ENCODE measurements at places on chromosomes 3 and 15.

DNA sequence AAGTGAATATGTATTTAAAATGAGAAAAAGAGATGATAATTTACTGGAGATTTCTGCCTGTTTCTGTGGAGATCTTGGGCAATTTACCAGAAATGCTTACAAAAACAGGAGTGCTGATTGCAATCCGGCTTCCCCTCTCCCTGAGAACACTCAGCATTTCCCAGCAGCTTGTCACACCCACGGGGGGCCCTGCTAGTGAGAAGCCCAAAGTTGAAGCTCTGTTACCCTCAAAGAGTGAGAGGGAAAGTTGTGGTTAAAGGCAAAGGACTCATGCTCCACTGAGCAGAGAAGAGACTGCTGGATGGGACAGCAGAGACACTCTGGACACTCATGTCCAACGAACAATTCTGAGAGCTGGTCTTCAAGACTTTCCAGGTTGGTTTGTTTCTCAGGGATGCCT, 2.9 kb downstream of the MCTP2 start:
- no peak for DNase-seq

DNA sequence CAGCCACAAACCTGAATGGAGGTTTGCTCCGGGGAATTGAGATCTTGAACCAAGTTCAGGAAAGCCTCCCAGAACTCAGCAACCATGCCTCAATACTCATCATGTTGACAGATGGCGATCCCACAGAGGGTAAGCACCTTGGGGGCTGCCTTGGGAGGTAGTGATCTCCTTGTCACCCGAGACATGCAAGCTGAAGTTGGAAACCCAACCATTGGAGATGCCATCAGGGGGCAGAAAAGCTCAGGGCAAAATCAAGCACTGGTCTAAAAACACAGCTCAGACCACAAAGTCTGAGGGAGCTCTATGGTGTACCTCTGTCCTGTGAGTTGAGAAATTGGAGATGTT, 5.8 kb downstream of the ITIH1 start:
- DNase-seq, result no peak

DNA sequence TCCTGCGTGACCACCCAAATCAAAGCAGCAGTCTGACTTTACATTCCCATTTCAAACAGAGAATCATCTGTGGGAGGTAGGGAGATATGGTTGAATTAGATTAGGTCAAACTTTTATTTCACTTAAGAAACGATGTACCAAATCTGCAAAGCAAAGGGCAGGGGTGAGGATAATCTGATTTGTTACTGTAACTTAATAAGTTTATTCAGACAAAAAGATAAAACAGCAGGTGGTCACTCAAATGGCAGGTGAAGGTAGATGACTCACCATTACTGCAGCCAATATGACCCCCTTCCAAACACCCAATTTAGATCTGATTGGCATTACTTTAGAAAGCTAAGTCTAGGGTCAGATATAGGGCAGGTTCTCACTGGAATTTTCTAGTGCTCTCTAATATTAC, 651.0 kb upstream of the NAALADL2 start:
- no peak for DNase-seq

GRCh38 chr3:177889161-177889560, 647.1 kb upstream of the KCNMB2 start:
- no peak for DNase-seq

DNA sequence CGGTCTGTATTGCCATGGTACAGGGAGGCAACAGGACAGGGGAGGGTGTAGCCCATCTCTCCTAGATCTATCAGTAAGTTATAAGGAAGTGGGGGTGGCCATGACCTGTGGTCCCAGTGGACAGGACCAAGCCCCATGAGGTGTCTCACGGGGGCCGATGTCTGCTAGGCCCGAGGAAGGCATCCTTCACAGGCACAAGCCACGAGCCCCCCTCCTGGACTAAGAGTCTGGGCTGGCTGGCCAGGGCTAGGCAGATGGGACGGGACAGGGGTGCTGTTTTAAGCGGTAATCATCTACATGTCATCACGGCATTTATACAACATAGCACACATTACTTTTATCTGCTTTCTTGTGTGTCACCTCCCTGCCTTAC, 2.6 kb upstream of the TBC1D2B start:
- DNase-seq, result no peak

- no peak for DNase-seq
Observed at GRCh38 chr3:41125258-41125657, 74.0 kb upstream of the CTNNB1 start.

GRCh38 chr15:25863111-25863967, at the start of gene ATP10A:
ATP10A (minus strand) TSS chr15:25863327; CDS start chr15:25863096, 231 bp downstream.
- DNase-seq, result no peak

DNA sequence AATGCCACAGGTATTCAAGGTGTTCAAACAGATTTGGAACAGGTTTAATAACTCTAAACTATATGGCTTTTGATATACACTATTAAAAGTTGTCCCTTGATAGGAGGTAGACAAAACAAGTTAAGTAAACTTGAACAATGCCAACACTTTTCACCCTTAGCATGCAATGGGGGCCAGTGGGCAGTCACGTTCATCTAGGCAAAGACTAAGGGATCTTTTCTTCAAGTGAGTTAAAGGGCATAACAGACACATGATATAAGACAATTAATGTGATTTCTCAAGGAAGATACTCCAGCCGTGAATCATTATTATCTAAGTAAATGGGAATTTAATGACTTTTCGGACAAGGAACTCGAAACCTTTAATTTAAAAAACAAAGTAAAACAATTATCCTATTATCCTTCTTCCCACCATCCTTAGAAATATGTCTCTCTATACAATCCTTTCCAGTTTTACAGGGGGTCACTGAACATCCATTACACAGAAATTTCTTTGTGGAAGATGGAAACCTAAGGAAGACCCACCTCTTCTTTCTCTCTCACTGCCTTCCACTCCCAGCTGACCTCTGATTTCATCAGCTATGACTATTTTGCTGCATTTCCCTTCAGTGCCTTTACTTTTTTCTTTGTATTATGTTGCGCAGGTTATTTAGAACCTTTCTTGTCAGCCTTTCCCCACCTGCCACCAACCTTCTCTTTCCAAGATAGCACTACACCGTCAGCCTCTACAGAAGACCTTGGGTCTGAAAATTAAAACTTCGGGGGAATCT, 1.5 kb downstream of the CLDN1 start:
- no peak for DNase-seq

- no peak for DNase-seq
Observed at GRCh38 chr3:67196677-67197076, 198.6 kb downstream of the KBTBD8 start.

DNA sequence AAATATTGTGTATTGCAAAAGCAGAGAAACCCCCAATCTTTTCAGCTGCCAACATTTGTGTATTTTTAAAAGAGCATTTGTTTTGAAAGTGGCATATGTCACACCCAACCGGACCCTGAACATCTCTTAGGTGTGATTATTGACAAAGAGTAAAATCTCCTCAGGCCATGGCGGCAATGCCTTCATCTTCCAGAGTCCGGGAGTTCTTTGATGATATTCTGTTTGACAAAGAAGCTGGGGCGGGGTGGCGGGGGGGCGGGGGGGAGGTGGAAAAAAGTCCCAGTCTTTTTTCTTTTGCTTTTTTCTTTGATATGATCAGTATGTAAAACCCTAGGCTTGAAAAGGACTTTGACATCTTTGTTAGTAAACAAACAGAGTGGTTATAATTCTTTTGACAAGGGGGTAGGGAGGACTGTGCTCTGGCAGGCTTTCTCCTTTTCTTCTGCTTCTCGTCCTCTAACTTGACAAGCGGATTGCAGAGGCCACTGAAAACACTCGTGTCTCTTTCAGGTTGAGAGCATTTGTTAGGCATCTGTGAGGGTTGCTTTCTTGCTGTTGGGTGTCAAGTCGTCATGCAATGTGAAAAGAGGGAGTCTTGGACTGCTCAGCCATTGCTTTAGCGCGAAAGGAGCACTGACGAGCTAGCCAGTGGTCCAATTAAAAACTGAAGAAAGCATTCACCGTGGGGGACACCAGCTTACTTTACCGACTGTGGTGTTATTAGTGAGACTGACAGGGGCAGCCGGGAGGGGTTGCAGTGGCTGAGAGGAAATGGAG, 243.2 kb downstream of the NSUN3 start:
- DNase-seq, result no peak

- DNase-seq, result no peak
Observed at GRCh38 chr15:84822653-84823281, 5.6 kb downstream of the ALPK3 start.

DNA sequence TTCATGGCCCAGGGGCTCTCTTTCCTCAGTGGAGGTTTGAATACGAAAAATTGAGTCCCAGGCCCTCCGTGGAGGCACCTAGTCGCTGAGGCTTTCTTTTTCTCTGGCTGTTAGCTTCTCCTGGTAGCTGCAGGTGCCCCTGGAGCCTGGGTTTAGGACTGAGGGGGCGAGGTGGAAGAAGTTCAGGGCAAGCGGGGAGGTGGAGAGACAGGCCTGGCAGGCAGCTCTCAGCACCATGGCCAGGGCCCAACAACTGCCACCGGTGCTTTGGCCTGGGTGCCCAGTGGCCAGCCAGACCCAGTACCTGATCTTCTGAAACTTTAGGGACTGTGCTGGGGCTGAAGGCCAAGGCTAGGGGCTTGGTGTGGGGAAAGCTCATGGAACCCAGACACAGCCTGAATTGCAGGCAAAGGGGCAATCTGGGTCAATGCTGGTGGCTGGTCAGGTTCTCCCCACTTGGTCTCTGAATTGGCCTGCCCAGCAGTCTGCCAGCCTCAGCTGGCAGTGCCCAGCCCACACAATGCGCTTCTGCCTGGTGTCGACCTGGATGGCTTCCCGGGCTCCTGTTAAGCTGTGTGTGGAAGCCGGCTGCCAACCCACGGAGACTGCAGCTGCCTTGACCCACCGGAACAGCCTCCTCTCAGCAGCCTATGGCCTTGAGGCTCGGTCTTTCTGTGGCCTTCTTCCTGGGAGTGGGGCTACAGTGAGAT, 30.3 kb upstream of the POLG start:
- no peak for DNase-seq

- no peak for DNase-seq
Observed at GRCh38 chr3:29381595-29381994, 100.7 kb downstream of the RBMS3 start.

GRCh38 chr3:178676942-178677790, 140.9 kb downstream of the KCNMB2 start:
- DNase-seq, result no peak

DNA sequence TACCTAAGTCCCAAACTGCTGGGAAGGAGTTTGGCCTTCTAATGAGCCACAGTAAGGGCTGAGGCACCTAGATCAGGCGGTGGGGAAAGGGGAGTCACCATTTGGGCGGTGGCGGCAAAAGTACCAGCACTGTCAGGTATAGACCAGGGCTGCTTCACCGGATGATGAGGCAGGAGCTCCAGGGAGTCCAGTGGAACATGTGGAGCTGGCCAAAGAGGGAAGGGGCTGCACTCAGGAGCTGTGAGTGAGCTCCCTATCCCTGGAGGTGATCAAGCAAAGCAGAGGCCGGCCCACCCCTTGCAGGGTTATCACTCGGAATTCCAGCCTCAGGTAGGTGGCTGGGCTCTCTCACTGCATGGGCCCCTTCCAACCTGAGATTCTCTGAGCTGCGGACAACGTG, 108.4 kb downstream of the SEC22A start:
- DNase-seq, result no peak

- no peak for DNase-seq
Observed at GRCh38 chr15:55360256-55360655, 41.2 kb downstream of the PIGB start.

DNA sequence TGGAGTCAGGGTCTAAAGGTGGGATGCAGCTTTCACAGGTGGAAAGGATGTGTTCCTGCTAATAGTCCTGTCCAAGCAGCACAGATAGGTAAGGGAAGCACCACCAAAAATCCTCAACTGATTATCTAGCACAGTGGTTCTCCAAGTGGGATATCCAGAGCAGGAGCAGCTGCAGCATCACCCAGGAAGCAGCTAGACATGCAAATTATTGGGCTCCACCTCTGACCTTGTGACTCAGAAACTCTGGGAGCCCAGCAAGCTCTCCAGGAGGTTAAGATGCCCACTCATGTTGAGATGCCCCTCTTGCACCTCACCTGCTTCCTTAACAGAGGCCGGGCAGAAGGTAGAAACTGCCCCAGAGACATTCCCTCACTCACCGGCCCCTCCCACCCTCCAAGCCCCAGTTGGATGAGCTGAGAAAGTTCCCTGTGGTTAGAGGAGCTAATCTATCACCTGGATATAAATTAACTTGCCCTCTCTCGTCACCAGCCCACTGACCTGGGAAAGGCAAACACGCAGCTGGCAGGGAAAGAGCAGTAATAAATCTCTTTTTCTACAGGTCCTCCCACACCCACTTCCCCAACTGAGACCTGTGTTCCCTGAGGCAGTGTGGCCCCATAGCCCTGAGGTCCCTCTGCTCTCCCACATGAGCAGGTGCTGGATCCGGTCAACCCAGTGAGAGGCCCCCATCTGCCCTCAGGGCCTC, 39.3 kb downstream of the ADCY5 start:
- DNase-seq, result no peak
